GOT3 (cell line): ENCODE measurements at places on chromosomes 7 and 10.

DNA sequence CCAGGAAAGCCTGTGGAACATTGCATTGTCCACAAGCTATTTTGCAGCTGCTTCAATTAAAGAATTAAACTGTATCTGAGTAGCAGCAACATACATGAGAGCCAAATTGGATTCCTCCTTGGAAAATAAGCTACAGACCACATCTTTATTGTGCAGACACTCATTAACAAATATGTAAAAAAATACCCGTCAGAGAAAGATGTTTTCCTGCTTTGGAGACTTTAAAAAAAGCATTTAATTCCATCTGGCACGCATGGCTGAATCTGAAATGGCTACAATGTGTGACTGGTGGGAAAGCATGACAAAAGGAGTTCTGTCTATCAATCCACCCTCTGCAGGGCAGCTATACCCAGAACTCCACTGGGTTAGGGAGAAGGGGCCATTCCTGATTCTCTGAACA lies 73.1 kb upstream of the HPS1 start:
- no peak for DNase-seq

DNA sequence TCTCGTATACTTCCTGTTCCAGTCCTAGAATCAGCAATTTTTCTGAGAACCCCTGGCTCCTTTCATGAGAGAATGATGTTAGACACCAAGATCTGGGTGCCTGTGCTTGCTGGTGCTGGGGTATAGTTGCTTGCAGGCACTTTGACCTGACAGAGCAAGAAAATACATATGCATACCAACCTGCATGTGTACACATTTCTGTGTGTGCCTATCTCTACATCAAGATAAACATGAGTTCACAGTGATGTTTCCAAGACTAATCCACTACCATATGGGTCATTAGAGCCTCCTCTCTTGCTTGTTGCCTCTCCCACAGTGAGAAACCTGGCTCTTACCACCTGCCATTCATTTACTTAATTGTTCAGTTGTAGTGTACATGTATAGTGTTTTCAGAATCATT lies 229.1 kb upstream of the IGFBP3 start:
- no peak for DNase-seq

DNA sequence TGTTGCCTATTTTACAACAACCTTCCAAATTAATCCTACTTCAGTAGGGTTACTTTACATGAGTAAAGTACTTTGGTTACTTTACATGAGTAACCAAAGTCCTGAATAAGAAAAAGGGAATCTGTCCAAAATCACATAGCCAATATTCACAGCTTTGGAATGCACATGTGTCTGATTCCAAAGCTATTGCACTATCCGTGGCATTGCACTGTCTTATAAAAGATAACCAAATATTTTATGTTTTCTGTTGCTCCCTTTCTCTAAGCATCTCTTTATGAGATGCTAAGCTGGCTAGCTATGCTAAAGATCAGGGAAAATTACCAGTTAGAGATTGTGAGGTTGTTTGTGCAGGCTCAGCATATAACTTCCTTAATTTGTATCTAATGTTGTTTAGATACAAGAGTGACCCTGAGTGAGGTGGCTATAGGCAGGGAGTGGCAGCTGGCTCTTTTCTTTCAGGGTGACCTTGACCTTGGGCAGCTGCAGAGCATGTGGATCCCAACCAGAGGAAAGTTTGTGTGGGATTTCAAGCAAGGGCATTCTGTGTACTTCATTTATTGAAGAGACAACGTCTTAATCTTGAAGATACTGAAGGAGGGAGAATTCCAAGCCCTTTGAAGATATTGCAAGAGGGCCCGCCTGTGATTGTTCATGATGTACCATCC lies 366.1 kb upstream of the ANKRD30A start:
- no peak for DNase-seq

- no peak for DNase-seq
Measured at GRCh38 chr7:19110776-19111175, 6.7 kb downstream of the TWIST1 start.

GRCh38 chr10:101043363-101043707 lies 12.3 kb downstream of the SFXN3 start:
- DNase-seq = no peak

DNA sequence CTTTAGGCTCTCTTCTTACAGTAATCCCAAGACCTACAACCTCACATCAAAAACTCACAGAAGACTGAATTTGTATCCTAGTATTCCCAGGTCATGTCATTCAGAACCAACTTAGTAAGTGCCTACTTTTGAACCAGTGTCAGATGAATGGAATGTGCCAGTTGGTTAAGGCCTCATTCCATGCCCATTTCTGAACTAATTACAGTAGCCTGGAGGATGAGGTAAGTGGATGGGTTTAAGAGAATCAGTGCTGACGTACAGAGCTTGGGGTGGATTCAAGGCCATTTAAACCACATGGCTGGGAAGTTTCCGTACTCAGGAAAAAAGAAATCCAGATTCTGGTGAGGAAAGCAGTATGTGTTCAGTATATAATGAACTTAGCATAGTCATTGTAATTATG lies 21.9 kb upstream of the FOXP2 start:
- no peak for DNase-seq

- DNase-seq = no peak
Measured at GRCh38 chr7:15330943-15331342, 230.9 kb downstream of the AGMO start.

- no peak for DNase-seq
Measured at GRCh38 chr10:121495719-121496118, 102.5 kb downstream of the FGFR2 start.
